Immature natural killer cell (primary cell): ENCODE measurements at places on chromosomes 3 and 15.

- DNase-seq: peak; percentile 11
Observed at GRCh38 chr15:45618813-45619212, 16.0 kb upstream of the SQOR start.

- DNase-seq: no peak
Observed at GRCh38 chr15:74790080-74790916, 8.4 kb downstream of the CSK start.

DNA sequence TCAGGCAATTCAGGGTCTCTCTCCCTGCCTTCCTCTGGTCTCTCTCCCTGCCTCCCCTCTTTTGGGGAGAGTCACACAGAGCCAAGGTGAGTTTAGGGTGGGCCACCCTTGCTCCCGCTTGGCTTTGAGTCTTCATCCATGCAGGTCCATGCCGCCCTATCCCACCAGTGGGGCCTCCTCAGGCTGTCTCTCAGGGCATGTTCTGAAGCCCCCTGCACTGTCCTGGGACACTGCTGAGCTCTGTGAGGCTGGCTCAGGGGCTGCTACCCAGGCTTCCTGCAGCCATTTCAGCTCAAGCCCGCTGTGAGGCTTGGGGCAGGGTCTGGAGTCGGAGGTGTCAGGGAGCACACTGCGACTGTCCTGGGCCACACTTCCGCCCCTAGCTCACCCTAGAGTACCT, 203.1 kb downstream of the SSR3 start:
- no peak for DNase-seq

DNA sequence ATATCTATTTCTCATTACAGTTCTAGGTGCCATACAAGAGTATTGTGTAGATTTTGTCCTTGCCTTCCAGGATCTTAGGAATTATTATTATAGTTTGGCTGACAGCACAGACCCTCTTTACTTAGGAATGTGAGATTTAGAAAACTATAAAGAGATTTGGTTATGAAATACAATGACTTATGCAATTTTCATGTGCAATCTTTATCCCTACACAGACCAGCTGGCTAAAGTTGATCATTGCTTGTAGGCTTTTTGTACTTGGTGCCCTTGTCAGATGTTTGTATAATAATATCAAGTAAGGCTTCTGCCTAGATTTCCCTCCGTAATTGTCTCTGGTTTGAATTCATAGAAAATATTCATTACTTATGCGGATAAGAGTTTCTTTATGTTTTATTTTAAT, 174.5 kb upstream of the GAP43 start:
- DNase-seq: no peak

- no peak for DNase-seq
Observed at GRCh38 chr3:64848822-64849221, 161.0 kb upstream of the ADAMTS9 start.

- DNase-seq: peak; percentile 88
Observed at GRCh38 chr3:4834403-4834866, 144.8 kb upstream of the BHLHE40 start.

GRCh38 chr3:197793247-197793646, 2.2 kb downstream of the LRCH3 start:
- peak; percentile 32 for DNase-seq

- DNase-seq: no peak
Observed at GRCh38 chr3:186789554-186790260, 6.3 kb downstream of the EIF4A2 start.

GRCh38 chr15:79849789-79850188, 47.0 kb downstream of the MTHFS start:
- no peak for DNase-seq
